D721Med (cell line): ENCODE measurements at places on chromosomes 16 and 17.
A peak's percentile ranks its signal among the peaks of the same experiment; 100 is the strongest.

- no peak for DNase-seq
Measured at GRCh38 chr17:52606098-52606497, 447.6 kb upstream of the CA10 start.

GRCh38 chr17:49180303-49180702, 30.1 kb downstream of the GNGT2 start:
- no peak for DNase-seq

GRCh38 chr17:78268951-78269905, 37.8 kb downstream of the TMEM235 start:
- no peak for DNase-seq

- DNase-seq: no peak
Measured at GRCh38 chr17:66612993-66613392, 221.9 kb upstream of the CACNG5 start.

DNA sequence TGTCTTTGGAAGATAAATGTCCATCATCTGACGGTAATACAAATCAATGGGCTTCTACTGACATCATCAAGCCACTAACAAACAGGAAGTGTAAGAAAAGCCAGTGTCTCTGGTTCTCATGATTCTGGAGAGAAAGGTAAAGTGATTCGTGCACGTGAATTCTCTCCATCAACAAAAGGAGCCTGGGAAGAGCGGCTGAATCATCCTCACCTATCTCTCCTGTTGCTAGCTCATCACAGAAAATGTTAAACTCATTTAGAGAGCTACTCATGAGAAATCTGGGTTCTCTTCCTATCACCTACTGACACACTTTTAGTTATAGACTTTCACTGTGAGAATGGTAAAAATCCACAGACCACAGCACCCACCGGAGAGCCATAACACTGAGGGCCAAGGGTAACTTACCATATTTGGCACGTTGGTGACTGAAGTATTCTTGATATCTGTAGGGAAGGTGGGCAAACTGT, 70.3 kb downstream of the CREBBP start:
- DNase-seq: no peak

- DNase-seq: no peak
Measured at GRCh38 chr17:76845541-76846017, 22.6 kb upstream of the MGAT5B start.

DNA sequence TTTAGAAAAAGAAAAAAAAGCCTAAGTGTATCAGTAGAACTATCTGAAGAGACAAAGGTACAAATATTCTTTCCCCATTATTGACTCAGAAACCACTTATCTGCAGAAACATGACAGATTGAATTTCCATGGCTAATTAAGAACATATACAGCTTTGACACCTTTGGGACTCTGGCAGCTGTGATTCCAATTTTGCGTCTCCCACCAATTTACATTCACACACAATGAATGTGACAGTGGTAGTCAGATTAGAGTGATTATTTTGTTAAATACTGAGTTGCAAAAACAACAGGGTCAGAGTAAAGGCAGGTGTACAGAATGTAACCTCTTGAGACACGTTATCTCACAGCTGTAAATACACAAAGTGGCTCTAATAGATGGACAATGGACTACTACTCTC, 5.3 kb upstream of the PPM1D start:
- no peak for DNase-seq

DNA sequence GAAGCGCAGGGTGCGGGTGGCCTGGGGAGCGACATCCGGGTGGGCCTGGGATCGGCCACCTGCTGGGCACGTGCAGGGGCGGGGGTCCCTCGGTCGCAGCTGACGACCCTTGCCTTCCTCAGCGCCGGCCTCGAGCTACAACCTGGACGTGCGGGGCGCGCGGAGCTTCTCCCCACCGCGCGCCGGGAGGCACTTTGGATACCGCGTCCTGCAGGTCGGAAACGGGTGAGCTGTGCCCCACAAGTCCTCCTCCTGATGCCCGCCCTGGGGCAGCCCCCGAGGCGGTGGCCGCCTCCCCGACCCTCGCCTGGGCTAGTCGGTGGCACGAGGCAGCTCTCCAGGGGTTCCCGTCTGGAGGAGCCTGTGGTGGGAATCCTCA, 1.5 kb downstream of the ITGAL start:
- no peak for DNase-seq

DNA sequence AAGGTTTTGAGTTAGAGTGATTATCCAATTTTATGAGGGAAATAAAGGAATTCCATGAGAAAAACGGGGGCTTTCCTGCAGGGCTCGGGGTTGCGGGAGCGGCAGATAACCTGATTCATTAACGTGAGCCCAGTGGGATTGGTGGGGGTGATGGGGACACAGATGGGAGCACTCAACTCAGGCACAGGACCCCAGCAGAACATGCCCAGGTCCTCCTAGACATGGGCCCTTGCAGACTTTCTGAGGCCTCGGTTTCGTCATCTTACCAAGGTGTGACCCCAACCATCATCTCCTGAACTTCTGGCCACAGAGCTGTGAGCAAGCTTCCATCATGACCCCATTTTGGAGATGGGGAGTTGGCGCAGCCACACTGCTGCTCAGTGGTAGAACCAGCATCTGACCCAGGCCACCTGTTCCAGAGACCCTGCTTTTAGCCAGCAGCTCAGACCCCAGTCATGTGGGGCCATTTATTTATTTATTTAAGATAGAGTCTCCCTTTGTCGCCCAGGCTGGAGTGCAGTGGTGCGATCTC, 22.3 kb downstream of the CARHSP1 start:
- DNase-seq: no peak

DNA sequence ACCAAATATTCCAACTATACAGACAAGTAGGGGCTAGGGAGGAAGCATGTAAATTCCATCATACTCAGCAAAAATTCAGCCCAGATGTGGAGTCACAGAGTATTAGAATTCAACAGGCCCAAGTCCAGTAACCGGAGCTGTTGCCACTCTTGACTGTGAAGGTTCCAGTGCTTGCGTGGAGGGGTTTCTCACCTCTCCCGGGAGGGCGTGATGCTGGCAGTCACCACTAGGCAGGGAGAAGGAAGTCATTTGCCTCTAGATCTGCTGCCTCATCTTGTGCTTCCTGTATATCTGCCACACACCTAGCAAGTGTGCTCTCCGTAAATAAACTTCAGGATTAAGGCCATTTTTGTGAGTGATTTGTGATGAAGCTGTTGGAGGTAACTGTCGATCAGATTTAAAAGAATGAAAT, 1.0 kb upstream of the CKLF start:
- no peak for DNase-seq

GRCh38 chr17:49914096-49914490, 54.9 kb upstream of the DLX4 start:
- DNase-seq: peak; percentile 57

GRCh38 chr17:57852092-57852954, 2.5 kb upstream of the MRPS23 start:
- no peak for DNase-seq

DNA sequence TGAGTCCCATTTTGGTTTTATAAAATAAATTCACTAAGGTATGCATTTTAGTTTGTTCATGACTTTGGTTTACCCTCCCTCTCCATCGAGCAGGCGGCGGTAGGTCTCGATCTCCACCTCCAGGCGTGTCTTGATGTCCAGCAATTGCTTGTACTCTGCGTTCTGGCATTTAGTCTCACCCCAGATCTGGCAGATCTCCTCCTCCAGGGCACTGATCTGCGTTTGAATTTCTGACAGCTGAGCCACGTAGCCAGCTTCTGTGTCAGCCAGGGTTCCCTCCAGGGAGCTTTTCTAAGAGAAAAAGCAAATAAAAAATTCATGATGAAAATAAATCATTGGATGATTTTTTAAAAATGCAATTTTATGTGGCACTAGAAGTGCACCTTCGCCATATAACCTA, 4.2 kb downstream of the KRT24 start:
- no peak for DNase-seq

GRCh38 chr16:85443116-85443515, 170.0 kb upstream of the GSE1 start:
- no peak for DNase-seq

DNA sequence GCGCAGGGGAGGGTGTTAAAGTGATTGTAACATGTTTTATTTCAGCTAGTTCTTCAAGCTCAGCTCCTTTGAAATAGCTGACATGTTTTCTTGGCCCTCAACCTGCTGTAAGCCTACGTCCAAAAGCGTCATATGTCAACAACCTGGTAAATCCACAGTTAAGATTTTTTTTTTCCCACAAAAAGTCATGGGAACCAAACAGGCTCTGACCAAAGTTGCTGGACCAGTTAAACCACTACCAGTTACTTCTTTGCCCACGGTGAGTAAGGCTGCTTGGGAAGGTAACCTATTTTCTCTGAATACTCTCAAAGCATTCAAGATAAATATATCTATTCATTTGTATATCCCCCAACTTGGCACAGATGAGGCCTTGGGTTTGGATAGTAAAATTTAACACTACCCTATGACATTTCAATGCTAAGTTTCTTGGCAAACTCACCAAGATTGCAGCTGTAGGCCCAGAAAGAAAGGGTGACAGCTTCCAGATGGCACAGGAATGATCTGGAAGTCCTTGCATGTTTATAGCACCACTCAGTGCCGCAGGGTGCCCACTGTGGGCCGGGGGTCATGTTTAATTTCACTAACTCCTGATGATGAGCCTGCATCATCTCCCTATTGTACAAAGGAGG, 166.2 kb downstream of the XYLT1 start:
- no peak for DNase-seq

DNA sequence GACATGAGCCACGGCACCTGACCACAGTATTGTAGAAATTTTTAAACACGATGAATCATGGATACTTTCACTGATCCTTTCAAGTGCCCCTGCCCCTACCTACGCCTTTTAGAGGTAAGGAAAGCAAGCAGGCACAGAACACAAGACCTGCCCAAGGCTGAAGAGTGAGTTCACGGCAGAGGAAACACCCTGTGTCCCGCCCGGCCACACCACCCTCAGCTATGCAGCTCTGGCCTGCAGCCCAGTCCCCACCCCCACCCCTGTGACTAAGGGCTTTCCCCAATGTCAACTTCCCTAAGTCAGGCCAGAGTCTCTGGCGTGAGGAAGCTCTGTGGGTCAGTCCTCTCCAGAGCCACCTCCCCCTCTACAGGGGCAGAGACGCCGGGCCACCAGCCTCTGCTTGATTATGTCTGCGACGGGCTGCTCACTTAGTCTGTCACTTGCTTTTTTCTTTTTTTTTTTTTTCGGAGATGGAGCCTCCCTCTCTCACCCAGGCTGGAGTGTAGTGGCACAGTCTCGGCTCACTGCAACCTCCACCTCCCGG, 8.4 kb downstream of the SLC16A5 start:
- DNase-seq: no peak

GRCh38 chr16:52526830-52527229, 20.1 kb downstream of the TOX3 start:
- no peak for DNase-seq
